RWPE2 (cell line): ENCODE measurements at places on chromosomes 12 and 14.

DNA sequence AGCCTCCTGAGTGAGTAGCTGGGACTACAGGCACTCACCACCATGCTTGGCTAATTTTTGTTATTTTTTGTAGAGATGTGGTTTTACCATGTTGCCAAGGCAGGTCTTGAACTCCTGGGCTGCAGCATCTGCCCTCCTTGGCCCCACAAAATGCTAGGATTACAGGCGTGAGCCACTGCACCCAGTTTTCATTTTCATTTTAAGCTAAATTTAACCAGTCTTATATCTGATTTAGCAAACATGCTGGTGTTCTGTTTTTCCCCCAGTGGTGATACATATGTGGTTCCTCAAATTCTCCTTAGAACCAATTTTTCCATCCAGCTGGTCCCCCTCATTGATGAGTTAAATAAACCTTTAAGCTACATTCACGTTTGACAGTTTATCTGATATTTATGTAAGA lies 43.8 kb upstream of the BICD1 start:
- no peak for DNase-seq

GRCh38 chr14:77903937-77904617 lies 104.2 kb downstream of the ADCK1 start:
- no peak for DNase-seq

DNA sequence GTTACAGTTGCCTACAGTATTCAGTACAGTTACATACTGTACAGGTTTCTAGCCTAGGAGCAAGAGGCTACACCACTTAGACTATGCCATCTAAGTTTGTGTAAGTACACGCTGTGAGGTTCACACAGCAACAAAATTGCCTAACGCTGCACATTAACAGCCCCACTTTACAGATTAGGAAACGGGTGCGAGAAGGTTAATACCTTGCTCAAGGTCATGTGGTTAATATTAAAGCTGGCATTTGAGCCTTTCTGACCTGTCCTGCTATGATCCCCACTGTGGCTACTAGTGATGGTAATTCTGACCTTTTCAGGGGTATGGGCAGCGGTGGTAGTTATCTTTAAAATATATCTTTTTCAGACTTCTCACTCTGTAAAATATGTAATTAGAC lies 20.9 kb downstream of the ACVR1B start:
- DNase-seq, result no peak

DNA sequence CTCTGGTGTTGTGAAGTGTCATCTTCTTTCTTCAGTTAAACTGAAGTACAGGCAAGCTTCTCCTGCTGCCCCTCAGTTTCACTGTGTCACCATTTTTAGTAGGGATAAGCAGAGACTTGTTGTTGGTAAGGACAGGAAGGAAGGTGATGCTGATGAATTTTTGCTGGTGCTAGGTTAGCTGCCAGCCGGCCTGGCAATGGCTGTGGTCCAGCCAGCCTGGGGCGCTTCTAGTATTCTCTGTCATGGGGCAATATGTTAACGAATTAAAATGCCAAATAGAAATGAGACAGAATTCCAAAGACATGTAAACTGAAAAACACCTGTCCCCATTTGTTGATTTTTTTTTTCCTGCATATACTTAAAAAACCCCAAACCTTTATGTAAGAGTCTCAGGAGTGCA lies 602.9 kb downstream of the DIO2 start:
- DNase-seq, result no peak

DNA sequence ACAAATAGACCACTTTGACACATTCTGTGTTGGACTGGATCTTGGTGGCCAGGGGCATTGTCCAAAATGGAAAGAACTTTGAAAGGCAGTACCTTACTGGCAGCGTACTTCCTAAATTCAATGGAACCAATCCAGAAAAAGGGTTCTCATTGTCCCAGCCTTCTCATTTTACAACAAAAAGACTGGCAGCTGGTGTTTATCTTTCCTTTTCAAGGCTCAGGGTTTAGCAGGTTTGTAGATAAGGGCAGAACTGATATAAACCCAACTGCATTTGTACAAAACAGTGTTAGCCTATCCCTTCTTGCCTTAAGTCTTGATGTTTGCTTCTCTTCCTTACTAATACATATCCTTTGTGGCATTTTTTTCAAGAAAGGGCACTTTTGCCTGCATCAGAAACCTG lies 7.7 kb downstream of the THAP2 start:
- DNase-seq, result no peak

DNA sequence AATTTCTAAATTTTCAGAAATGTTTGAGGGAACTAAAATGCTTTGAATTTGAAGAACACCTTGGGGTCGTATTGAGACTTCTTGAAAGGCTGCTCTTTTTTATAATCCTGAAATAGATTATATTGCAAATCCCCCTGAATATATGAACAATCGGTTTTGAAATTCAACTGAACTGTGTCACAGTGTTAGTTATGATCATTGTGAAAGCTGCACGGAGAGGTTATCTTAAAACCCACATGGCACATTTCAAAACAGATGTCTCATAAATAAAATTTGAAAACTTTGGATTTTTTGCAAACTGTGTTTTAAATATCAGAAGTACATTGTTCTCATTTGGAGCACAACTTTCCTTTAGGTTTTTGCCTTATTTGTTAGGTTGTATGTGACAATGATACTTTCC lies 218.4 kb downstream of the TMEM117 start:
- no peak for DNase-seq

DNA sequence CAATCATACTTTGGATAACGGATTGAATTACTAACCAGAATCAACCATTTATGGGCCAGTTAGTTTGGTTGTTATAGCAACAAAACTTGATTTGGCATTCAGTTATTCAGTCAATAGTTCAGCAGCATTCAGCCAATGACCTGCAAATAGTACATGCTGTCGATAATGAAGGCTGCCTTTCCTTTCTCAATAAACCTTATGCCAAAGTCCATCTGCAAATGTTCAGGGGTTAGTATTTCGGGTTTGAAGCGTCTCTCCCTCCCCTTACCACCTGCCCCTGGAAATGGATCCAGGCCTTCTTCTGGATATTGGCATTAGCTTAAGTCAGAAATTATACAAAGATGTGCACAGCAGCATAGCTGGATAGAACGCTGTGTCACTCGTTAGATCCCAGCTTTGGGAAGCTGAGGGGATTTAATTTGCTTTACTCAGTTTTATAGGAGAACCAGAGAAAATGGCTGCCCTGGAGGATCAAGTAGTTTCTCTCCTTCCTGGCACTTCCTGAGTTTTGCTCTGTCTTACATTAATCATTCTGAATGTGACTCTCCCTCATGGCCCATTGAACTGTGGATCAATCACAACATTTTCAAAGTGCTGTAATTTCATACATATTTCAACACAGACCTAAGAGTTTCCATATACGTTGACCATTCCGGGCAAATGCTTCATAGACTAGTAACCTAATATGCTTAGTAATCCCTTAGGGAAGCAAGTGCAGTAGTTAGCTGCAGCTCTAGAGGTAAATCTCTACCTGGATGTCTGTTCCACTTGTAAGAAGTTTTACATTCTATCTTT lies 46.7 kb upstream of the PTPRR start:
- no peak for DNase-seq

DNA sequence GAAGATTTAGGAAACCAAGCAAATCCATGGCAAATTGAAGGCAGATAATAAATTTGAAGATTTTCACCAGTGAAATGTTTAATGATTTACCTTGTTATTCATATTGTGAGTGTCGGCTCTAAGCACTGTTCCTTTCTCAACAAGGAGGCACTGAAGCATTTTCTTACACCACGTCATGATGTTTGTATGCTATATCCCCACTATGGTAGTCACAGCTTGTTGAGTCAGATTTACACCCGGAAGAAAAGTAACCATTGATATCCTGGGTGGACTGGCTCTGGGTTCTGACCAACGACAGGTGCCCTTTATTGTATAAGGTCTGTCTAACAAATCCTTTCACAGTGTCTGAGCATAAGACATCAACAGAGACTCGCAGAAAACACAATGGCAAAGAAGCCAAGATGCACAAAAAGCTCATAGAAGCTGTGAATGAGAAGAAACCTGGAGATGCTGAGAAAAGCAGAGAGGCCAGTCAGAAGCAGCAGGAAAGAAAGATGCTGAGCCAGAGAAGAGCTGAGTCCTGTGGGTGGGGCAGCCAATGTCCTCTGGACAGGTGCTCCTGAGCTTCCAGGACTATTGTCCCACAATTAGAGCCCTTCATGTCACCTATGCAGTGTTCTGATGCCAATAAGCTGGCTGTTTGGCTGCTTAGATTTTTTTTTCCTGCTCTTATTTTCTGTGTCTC lies 49.7 kb upstream of the ARHGAP5 start:
- DNase-seq, result no peak

DNA sequence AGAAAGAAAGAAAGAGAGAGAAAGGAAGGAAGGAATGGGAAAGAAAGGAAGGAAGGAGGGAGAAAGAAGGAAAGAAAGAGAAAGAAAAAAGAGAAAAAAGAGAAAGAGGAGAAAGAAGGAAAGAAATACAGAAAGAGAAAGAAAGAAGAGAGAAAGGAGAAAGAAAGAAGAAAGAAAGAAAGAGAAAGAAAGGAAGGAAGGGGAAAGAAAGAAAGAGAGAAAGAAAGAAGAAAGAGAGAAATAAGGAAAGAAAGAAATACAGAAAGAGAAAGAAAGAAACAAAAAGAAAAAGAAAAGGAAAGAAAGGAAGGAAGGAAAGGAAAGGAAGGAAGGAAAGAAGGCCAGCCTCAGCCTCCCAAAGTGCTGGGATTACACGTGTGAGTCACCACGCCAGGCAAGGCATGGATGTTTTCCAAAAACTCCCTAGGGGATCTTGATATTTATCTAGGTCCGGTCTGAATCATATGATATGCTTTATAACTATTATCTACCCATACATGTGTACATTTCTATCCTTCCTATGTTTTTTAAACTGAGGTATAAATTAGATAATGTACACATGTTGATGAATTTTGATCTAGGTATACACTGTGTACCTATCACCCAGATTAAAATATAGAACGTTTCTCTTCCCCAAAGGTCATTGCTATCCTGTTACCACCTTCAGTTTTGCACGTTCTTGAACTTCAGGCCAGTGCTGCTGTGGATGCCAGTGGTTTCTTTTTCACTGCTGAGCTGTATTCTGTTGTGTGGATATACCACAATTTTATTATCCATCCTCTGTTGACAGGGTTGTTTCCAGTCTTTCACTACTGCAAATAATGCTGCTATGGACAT lies 177.9 kb downstream of the RBM19 start:
- DNase-seq, result no peak

DNA sequence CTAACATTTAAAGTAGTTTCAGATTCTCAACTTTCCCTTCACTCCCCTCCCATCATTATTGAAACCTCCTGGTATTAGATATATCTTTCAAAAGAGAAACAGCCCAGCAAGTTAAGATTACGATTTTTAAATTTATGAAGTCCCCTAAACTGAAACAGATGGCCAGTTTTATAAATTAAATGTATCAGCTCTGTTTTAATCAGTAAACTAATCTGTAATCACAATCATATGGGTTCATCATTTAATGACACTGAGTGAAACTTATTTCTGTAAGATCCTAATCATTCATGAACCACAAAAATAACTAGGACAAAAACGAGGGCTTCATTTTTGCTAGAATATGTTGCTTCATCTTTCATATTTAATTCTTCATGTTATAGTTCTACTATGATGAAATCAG lies 137.8 kb downstream of the EPS8 start:
- DNase-seq, result no peak

DNA sequence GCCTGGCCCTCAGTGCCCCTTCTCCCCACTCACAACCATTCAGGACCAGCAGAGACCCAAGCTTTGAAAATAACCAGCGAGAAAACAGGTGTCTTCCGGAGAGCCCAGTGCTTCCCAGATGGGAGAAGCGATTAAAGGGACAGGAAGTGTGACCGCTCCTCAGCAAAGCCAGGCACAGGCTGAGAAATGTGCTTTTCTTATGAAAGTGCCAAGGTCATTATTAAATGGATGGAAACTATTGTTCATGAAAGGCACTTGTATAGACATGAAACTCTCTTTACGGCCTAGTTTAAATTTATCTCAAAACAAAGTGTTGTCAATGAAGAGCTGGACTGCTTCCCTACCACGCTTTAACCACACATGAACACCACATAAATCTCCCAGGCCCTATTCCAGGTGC lies 210.4 kb downstream of the SPTSSA start:
- DNase-seq, result no peak
